Pons (tissue), 1 donor: ENCODE measurements at places on chromosomes 5 and 9.
A peak's percentile ranks its signal among the peaks of the same experiment; 100 is the strongest.

DNA sequence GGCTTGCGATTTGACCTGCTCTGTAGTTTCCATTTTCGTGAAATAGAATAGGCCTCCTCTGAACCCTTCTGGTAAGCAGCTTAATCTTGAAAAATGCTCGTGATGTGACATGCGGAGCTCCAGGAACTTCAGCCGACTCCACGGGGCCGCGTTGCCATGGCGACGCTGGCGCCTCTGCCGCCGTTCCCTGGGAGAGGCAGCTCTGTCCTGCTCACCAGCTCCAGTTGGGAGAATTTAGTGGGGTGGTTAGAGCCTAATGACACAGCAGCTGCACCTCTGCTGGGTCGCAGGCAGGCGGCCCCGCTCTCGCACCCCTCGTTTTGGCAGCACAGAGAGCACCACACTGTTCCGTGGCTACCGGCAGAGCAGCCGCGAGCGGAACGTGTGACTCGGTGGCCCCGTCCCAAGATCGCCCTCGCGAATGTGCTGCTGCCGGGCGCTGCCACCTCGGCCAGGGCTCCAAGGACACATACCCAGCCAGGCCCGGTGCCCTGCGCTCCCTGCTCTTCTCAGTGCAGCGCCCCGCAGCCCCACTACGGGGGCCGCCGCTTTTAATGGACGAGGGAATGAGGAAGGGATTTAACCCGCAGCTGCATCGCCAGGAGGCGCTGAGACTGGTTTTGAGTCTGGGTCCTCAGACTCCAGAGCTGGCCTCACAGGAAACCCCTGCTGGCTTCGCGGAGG lies 131.2 kb upstream of the LMX1B start:
- DNase-seq = peak; percentile 44

GRCh38 chr9:97853844-97854695 lies 1.0 kb downstream of the FOXE1 start:
- no peak for DNase-seq

- DNase-seq = peak; percentile 19
These were observed 31.4 kb upstream of the SPTLC1 start for GRCh38 chr9:92146610-92147009.

DNA sequence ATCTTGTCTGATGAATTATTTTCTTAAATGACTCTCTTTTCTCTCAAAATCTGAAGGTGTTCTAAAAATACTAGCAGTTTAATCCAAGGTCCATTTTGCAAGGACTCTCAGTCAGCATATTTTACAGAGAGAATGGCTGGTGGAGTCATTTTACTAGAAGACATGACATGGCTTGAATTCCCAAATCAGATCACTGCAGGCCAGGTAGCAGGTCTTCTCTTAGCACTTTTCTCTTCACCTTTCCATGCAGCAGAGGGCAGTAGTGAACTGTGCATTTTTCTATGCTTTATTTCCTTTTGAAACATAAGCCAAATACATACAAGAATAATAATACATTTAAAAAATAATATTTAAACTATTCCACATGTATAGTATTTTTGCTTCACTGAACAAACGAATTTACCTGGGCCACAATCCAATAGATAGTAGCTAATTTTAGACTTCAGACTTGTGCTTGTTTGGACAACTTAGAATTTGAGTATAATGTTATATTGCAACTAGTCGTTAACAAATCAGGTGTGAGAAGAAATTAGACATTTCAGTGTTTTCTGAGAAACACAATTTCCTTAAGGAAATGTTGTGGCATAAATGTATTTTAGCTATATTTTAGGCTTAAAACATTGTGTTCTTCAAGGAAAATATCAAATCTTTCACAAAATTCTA lies 289.4 kb upstream of the DAB2 start:
- peak; percentile 55 for DNase-seq

- no peak for DNase-seq
These were observed 23.5 kb upstream of the GHR start for GRCh38 chr5:42399702-42400101.
